IPS-NIHi11 (cell line): ENCODE measurements at places on chromosomes 11 and 22.

- peak; percentile 39 for DNase-seq
Measured at GRCh38 chr11:131498631-131499160, 128.3 kb downstream of the NTM start.

DNA sequence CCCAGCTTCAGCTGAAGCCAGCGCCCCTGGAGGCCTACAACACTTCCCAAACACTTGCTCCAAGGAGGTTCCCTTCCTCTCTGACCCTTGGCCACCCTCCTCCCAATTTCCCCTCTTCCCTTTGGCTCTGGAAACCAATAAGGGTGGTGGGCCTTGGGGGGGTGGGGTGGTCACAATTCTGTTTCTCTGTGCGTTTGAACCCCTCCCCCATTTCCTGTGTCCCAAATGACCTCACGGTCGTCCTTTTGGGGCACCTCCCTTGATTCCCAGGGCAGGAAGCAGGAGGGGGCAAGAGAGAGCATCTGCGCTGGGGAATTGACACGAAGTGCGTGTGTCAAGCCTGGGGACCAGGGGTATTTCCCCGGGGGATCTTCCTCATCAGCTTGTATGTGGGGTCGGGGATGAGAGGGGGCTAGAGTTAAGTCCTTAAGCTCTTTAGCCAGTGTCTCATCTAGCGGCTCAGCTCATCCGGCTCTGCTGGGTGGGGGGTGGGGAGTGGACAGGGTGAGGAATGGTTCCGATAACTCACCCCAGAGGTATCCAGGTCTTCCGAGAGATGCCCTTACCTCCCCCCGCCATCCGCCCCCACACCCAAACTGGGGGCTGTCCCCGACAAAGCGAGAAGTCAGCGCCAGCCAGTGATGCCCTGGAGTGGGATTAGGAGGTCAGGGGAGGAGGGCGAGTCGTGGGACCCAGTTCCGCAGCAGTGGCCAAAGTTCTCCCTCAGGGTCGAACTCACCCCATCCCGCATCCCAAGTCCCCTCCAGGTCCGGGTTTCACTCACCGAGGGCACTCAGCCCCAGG, 587 bp downstream of the ESAM start:
- no peak for DNase-seq

DNA sequence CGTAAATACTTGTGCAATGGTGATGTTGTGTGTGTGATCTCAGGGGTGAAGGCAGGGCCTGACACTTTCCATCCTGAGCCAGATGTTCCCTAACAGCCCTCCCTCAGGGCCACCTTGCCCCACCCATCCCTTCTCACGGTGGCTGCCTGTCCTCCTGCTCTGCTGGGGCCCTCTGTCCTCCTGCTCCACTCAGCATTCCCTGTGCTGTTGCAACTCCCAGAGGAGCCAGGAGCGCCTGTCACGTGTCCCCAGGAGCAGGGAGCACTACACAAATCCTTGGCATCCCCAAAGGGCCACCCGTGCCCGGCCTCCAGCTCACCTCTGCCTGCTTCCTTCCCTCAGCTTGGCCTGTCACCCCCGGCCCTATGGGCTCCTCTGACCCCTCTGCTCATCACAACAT, 10.2 kb upstream of the CSNK1E start:
- no peak for DNase-seq

DNA sequence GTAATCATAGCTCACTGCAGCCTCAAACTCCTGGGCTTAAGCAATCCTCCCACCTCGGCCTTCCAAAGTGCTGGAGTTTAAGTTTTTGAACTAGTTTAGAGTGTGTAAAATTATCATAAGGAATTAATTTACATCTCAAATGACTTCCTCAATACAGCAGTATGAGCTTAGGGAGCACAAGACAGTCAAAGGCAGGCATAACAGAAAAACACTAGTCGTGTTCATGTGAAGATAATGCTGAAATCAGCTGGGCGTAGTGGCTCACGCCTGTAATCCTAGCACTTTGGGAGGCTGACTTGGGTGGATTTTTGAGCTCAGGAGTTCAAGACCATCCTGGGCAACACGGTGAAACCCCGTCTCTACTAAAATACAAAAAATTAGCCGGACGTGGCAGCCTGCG, 25.8 kb downstream of the YDJC start:
- DNase-seq: no peak

DNA sequence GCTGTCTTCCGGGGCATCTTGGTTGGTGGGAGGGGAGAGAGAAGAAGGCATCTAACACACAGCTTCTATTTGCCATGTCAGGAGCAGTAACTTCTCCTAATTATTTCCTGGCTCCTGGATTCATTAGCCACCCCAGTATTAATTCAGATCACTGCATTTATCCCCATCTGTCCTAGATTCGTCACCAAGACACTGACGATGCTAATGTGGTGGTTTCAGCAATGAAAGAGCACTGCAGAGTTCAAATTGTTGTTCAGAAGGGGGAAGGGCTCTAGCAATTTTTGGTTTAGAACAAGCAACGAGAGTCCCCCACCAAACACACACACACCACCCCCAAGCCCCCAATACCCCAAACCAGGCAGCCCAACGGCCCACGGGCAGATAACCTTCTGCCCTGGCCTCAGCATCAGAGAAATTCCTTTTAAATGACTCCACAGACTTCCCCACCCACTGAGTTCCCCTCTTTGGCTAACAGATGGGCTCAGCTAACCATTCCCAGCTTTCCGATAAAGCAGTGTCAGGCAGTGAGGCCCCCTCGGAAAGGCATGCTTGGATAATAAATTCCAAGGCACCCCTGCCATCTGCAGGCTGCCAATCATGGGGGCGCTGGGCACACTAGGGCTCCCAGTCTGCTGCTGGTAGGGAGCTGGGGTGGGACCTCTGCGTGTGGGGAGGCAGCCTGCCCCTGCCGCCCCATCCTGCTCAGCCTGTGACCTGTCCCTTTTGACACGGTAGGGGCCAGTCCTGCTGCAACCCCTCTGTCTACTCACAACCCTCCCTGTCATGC, 453.5 kb downstream of the MIAT start:
- DNase-seq: peak; percentile 48

DNA sequence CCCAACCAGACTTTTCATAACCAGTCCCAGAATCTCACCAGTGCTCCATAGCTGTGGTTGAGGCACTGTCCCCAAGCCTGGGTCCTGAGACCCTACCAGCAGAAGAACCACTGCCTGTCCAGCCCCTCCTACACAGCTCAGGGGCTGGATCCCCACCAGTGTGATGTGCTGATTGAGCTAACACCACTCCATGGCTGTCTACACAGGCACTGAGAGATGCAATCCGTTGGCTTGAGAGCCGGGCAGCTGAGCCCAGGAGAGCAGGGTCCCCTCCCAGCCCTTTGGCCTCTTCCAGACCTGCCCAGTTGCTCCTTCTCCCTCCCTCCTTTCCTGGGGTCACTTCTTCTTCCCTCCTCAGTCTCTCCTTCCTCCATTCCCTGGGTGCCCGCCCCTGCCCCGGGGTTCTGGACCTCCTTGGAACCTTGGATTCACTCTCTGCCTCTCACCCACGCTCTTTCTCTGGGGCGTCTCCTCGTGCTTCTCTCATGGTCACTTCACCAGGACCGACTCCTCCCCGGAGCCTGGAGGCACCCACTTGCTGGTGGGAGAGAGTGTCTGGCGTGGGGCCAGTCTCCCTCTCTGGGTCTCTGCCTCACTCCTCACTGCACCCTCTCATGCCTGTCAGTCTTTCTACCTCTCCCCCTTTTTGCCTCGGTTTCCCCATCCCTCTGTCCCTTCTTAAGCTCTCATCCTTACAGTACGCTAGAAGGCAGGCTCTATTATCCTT, 706 bp upstream of the SCYL1 start:
- DNase-seq: no peak

DNA sequence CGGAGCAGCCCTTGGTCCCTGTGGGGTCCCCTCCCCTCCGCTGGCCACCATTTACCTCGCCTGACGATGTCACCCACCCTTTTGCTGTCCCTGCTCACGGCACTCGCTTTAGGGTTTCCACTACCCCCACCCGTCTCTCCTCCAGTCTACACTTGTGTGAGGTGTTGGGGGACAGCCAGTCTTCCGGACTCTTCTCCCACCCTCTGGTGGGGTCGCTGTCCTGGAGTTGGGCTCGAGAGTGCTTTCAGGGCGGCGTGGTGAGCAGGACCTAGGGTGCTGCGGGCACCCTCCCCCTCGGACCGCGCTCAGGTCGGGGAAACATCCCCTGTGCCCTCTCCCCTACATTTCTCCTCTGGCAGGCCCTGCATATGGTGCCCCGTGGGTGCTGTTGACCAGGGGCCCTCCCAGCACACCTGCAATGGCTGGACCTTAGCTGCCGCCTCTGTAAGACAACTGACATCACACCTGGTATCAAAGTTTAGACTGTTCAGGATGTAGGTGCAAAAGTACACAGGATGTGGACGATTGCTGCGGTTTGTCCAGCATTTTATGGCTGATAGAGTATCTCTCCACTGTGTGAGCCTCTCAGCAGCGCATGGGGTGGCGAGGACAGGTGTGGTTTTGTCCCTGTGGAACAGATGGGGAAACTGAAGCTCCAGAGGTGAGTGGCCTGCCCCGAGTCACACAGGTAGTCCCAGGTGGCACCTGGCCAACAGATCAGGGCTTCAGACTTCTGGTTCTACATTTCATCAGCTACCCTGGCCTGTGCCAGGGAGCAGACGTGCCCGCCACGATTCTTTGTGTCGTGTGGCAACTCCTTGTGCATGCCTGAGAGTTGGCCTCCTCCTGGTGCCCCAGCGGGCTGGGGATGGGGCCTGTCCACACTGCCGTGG, 1.2 kb downstream of the GRK2 start:
- no peak for DNase-seq

DNA sequence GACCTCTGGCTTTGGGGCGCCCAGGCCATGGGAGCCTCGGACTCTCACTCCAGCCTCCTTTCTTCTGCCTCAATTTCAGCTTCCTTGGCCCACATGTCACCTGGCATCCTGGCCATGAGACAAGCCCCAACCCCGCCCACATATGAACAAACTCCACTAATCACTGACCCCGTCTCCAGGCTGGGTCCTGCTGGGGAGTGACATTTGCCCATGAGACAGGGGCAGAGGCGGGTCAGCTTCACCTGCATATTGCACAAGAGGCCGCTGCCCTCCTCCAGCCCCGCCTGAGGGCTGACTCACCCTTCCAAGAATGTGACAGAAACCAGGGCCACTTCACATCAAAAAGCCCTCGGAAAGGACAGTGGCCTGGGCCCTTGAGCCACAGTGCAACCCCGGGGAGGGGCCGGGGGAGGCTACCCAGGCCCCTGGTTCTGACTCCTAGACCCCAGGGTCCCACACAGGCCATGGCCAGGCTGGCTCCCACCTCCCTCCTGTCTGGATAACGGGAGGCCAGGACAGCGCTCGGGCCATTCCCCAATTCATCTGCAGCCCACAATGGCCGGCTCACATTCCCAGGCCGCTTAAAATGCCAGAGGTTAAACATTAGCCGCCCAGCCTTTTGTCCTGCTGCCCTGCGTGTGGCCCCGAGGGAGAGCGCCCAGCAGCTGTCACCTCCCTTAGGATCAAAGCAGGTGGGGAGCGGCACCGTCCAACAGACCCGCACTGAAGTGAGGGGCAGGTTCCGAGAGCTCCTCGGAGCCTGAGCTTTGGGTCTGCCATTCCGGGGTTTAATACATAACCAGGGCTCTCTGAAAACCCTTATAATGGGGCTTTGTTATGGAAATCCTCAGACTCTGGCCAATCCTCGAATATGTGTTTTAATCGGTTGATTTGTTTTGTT, 42.3 kb downstream of the TRMU start:
- DNase-seq: peak; percentile 84

DNA sequence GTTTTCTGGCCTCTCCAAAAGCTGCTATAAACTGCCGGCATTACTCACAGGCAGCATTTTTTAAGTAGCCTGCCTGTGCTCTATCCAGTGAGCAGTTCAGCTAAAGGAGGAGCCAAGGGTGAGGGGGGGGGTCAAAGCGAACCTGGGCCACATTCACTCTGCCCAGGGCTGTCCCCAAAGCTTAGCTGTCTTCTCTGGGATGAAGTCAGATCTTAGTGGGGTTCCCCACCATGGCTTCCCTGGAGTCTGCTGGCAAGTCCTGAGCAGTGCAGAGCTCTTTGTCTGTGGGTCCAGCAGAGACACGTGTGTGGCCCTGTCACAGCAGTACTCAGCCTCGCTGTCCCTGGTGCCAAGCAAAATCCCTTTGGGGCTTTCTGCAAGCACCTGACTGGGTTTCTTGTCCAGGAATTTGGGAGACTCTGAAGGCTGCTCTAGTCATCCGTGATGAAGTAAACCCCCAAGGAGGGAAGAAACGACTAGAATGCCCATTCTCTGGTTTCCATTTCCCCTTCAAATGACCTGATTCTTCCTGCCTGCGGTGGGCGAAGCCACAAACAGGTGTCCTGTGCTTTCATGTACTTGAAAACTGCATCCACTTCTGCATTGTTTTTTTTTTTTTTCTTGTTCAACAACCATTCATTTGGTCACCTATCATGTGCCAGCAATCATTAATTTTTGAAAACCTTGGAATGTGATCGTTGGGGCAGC, 2.6 kb downstream of the KCNJ5 start:
- no peak for DNase-seq

GRCh38 chr11:29809121-29809520, 207.7 kb downstream of the KCNA4 start:
- no peak for DNase-seq

DNA sequence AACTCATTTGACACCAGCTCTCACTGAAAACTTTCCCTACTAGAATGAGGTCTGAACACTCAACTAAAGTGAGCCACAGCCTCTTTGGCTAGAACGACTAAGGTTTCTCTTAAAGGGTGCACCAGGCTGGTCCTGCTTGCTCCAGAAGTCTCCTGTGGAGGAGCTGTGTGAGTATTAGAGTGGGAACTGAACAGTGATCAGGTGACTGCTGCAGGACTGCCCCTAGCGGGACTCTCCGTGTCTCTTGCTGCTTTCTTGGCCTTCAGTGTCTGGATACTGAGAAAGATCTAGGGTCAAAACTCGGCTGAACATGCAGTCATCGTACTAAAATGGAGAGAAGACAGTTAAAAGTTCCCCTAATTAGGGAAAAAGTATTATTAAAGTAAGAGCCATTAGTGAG, 34.6 kb downstream of the FAM118A start:
- DNase-seq: peak; percentile 47

- DNase-seq: no peak
Measured at GRCh38 chr11:18065572-18065971, 19.5 kb upstream of the TPH1 start.

GRCh38 chr11:44277196-44278090, 32.5 kb downstream of the ALX4 start:
- DNase-seq: no peak
